ENCODE measurements at places on chromosomes 13 and 19.

DNA sequence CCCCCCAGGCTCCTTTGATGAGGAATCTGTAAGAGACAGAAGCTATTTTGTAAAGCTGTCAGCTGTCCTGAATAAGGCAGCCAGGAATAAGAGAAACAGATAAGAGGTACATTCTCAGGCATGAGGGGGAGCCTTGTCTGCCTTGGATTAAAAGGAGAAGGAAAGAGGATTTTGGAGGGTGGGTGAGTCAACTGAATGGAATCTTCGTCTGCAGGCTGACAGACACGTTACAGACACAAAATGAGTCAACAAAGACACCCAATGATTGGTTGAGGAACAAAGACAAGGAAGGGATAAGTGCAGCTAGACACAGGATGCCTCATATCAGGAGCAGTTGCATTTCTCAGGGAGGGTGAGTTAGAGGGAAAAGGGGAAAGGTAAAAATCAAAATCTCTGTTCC, 162.5 kb downstream of the OLFM4 start:
- no peak for DNase-seq

- no peak for DNase-seq
Measured at GRCh38 chr19:18304208-18304457, 18.7 kb downstream of the LSM4 start.

DNA sequence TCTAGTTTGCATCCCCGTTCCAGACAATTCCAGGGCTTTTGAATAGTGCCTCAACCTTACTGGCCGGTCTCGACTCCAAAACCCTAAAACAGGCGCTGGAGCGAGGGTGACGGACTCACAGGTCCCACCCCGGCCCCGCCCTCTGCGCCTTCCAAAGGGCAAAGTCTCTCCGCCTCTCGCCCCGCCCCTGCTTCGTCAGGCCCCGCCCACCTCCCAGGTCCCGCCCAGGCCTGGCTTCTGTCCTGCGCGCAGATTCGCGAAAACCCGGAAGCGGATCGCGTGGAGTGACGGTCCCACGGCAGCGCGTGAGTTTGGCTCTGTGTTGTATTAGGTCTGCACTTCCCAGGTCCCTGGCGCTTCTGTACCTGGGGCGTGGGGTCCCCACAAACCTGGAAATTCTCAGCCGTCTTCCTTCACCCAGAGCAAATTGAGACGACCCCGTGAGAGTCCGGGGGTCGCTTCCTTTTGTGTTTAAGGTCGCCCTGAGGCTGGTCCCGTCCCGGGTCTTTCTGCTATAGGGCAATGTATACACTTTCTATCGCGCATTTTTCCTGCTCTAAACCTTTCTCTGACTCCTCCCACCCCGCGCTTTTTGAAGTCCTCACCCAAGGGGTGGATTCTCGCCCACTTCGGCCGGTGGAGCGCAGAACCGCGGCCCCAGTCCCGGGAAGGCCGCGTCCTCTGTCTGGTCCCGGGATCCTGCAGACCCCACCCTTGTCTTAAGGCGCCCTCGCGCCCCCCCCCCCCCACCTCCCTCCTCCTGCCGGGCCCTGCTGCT, at the start of gene ZNF813:
Gene ZNF813 (plus strand): TSS at position 249 of the 778 bp plus-strand sequence. CDS start 16,090 bp downstream, outside the sequence.
- peak; percentile 97 for DNase-seq

DNA sequence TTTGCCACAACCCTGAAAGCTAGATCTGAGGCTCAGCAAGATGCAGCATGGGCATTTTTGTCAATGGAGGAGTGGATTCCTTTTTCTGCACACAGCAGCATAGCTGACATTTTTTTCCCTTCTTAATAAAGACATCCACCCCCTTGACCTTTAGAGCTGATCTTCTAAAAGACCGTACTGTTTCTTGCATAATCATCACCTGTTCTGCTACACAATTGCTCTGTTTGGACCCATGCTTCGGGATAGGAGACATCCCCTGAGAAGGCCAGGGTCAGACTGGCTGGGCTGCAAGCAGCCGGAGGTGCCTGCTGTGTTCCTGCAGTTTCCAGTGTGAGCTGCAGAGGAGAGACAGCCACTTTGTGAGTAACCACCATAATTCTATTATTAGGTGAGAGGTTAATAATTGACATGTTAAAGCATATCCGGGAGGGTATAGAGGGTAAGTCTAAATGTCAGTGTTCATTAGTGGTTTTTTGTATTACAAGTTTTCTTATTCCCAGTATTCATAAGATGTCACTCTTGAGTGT, 108.5 kb upstream of the C1QTNF9B start:
- DNase-seq = no peak

DNA sequence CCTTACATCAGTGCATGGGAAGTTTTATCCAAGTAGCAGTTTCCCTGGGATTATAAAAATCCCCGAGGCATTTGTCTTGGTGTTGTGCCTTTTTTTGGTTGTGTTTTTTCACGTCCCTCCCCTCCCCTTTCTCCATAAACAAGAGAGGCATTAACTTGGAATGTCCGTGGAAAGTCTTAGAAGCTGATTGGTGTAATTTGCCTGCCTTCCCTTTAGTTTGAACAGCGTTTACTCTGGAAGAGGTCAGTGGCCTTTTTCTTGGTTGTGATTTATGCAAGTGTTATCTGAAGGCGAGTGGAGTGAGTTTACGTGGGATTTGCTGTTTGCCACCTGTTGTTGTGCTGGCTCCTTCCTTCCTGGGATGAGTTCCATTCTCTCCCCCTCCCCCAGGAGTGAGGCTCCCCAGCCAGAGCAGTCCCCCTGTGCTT, 7.2 kb downstream of the ACTN4 start:
- no peak for DNase-seq

GRCh38 chr13:81610644-81611043, 1269.7 kb upstream of the SPRY2 start:
- no peak for DNase-seq

- DNase-seq = no peak
Measured at GRCh38 chr19:33722456-33723239, 74.0 kb upstream of the KCTD15 start.

- DNase-seq = no peak
Measured at GRCh38 chr19:45299719-45300118, 23.0 kb downstream of the CKM start.

GRCh38 chr13:113903912-113904311, 40.0 kb upstream of the GAS6 start:
- DNase-seq = no peak

GRCh38 chr19:18176367-18177310, 3.0 kb downstream of the IFI30 start:
- no peak for DNase-seq

GRCh38 chr19:29289020-29289419, 76.1 kb upstream of the UQCRFS1 start:
- no peak for DNase-seq

DNA sequence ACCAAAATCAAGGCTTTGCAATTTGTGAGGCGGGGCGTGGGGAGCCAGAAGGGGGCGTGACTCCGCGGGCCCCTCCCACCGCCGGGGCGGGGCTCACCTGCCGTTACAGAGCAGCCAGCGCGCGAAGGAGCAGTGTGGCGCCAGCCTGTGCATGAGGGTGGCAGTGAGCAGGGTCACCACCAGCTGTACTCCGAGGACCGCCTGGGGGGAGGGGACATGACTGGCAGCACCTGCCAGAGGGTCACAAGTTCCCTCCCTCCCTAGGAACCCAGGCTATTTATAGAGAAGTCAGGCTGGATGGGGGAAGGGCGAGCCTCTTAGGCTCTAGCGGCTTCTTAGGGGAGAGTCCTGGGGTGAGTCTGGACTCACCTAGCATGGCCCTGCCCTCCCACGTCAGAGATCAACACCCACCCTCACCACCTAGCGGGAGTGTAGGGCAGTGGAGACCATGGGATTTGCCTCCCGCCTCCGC, 3.6 kb downstream of the TMEM161A start:
- DNase-seq = no peak

GRCh38 chr19:9171393-9171991, 7.3 kb upstream of the OR7D2 start:
- no peak for DNase-seq

DNA sequence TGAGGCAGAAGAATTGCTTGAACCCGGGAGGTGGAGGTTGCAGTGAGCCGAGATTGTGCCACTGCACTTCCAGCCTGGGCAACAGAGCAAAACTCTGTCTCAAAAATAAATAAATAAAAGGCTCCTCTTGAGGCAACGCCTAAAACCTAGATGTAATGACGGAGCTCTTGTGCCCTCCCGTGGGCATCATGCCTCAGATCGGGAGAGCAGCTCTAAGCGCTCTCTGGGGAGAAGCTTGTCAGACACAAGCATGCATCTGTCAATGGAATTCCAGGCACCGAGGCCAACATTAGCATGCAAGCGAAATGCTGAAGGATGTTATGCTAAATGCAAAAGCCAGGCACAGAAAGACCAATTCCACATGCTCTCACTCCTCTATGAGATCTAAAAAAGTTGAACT, 45.6 kb upstream of the MRI1 start:
- DNase-seq = no peak

DNA sequence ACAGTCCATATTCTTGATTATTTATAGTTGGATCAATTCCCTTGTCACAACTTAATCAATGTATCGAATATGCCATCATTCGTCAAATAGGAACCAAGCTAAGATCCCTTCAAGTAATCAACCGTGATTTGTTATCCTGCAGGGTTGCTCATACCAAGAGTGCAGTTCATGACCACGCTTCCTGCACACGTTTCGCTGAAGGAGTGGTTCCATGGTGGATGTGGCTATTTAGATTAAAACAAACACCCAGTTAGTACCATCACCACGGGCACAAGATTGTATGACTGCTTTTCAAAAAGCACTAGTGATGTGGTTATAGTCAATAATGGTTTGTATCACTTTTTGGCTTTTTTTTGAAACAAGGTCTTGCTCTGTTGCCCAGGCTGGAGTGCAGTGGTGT, 41.1 kb upstream of the CCNE1 start:
- DNase-seq = no peak

GRCh38 chr13:99431927-99432608, 69.2 kb upstream of the TM9SF2 start:
- DNase-seq = no peak

DNA sequence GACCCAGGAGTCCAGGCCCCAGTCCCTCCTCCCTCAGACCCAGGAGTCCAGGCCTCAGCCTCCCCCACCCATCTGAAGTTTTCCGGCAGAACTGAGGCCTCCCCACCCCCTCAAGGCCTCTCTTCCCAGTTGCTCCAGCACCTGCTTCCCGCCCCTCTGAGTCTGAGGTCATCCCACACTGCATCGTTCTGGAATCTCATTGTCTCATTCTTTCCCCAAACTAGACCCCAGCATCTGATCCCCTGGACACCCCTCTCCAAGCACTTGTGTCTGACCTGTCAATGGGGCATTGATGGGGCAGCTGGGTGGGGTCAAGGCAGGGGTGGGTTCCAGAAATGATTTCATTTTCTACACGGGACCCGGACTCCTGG, 793 bp upstream of the SBK2 start:
- DNase-seq = no peak

DNA sequence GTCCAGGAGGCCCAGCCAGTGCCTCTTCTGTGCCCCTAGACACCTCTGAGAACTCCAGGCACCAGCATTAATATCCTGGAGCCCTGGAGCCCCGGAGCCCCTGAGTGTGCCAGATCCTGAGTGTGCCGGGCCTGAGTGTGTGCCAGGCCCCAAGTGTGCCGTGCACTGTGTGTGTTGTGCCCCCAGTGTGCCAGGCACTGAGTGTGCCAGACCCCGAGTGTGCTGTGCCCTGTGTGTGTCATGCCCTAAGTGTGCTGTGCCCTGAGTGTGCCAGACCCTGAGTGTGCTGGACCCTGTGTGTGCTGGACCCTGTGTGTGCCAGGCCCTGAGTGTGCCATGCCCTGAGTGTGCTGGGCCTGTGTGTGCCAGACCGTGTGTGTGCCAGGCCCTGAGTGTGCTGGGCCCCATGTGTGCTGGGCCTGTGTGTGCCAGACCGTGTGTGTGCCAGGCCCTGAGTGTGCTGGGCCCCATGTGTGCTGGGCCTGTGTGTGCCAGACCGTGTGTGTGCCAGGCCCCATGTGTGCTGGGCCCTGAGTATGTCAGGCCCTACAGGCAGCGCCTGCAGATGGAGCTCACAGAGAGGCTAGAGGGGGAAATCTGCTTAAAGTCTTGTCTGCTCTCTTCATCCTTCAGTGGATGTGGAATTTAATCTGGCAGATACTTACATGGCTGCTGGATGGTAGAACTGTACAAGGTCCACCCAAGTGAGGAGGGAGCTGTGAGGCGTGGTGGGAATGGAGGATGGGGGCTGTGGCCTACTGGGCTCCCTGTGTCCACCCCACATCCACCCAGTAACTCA, 53.9 kb downstream of the C13orf46 start:
- DNase-seq = no peak

- no peak for DNase-seq
Measured at GRCh38 chr13:43339805-43340550, 316.6 kb downstream of the DNAJC15 start.

- no peak for DNase-seq
Measured at GRCh38 chr13:25733001-25733491, 318.8 kb downstream of the SHISA2 start.

- no peak for DNase-seq
Measured at GRCh38 chr19:36121486-36122124, 6.3 kb downstream of the TBCB start.

DNA sequence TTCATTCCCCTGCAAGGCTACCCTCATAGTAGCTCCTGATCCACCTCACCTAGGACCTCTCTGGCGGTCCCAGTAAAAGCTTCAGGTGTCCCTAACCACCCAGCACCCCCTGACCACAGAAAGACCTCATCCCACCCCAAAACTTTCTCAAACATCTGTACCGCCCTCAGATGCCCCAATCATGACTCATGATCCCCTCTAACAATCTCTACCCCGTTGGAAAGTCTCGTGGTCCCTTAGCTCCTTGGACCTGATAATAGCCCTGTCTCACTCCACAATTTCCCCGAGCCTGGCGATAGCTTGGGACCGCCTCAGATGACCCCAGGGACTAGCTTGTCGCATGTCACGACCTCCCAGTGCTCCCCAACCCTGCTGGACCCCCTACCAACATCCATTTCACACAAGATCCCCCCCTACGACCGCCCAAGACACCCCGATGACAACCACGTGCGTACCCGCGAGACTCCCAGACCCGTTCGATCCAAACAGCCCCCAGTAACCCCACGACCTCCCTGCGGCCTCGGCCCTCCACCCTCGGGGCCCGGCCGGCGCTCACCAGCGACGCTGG, 450 bp downstream of the NDUFA11 start:
- no peak for DNase-seq

DNA sequence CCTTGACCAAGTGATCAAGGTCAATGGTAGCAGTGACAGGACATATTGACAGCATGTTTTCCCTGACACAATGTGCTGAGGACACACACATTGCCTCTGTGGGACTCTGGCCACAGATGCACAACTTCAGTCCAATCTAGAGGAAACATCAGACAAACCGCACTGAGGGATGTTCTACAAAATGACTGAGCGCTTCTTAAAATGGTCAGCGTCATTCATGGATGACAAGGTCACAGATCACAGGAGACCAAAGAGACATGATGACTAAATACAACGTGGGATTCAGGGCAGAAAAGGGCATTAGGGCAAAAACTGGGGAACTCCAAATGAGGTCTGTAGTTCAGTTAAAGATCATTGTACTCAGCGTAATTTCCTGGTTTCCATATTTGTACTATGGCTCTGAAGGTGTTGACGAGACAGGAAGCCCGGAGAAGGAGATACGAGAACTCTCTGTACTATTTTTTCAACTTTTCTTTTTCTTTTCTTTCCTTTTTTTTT, 20.6 kb downstream of the PBX4 start:
- DNase-seq = peak; percentile 12
